Regular cardiac myocyte (primary cell): ENCODE measurements at places on chromosomes 6 and 20. TPM values are rescaled to one million over a fixed set of nuclear protein-coding genes. Genes with fewer than 3 reads are reported as not detected.

The PTGIS gene
- 39.9 and 191 TPM in 2 replicates for total RNA-seq

The ARFGAP1 gene
- total RNA-seq, result 71.6 and 77.8 TPM in 2 replicates

The PCED1A gene
- total RNA-seq, result 22.8 and 35.8 TPM in 2 replicates

The KPNA5 gene
- 6.1 and 10.7 TPM in 2 replicates for total RNA-seq

The CBLN4 gene
- not detected in 2 replicates for total RNA-seq

The TSPO2 gene
- not detected in 2 replicates for total RNA-seq

The BLOC1S5 gene
- total RNA-seq, result 15.1 and 16.3 TPM in 2 replicates

The DPM1 gene
- total RNA-seq, result 88.5 and 89.0 TPM in 2 replicates

The CNR1 gene
- total RNA-seq, result under 0.01 and 0.28 TPM in 2 replicates

The EPPIN gene
- total RNA-seq, result not detected in 2 replicates

The NMBR gene
- total RNA-seq, result under 0.01 and 0.28 TPM in 2 replicates

The CGA gene
- 0.28 TPM in 1 of 2 replicates, not detected in the other for total RNA-seq

The MAP7 gene
- 0.58 and 1.4 TPM in 2 replicates for total RNA-seq

The ZC3H12D gene
- total RNA-seq, result under 0.01 TPM in 2 replicates

The THBD gene
- 18.0 and 20.3 TPM in 2 replicates for total RNA-seq

The ZSCAN23 gene
- total RNA-seq, result 1.9 and 3.9 TPM in 2 replicates

The DEFB124 gene
- not detected in 2 replicates for total RNA-seq

The C4A gene
- total RNA-seq, result 1.2 and 5.1 TPM in 2 replicates

The CDH22 gene
- total RNA-seq, result not detected in 2 replicates

The RAET1G gene
- total RNA-seq, result 0.77 TPM in 1 of 2 replicates, not detected in the other

The CDH4 gene
- 0.28 and 1.2 TPM in 2 replicates for total RNA-seq

The CLVS2 gene
- total RNA-seq, result not detected in 2 replicates

The COX4I2 gene
- 0.28 TPM in 1 of 2 replicates, not detected in the other for total RNA-seq

The FAM209B gene
- total RNA-seq, result not detected in 2 replicates

The PLA2G7 gene
- under 0.01 TPM in 1 of 2 replicates, not detected in the other for total RNA-seq

The PAX1 gene
- total RNA-seq, result not detected in 2 replicates

The TOMM6 gene
- total RNA-seq, result 63.4 and 147 TPM in 2 replicates

The DDO gene
- total RNA-seq, result 1.9 and 2.8 TPM in 2 replicates

The MUCL3 gene
- total RNA-seq, result not detected in 2 replicates

The POM121L2 gene
- not detected in 2 replicates for total RNA-seq

The DCDC2 gene
- 1.5 and 1.7 TPM in 2 replicates for total RNA-seq

The TNFRSF6B gene
- total RNA-seq, result 2.7 and 8.7 TPM in 2 replicates

The RPRD1B gene
- total RNA-seq, result 17.2 and 21.1 TPM in 2 replicates

The LAMP5 gene
- 0.19 TPM in 1 of 2 replicates, not detected in the other for total RNA-seq

The RRP36 gene
- total RNA-seq, result 64.3 and 147 TPM in 2 replicates

The DAAM2 gene
- 36.9 and 37.4 TPM in 2 replicates for total RNA-seq

The PBOV1 gene
- not detected in 2 replicates for total RNA-seq

The CRIP3 gene
- not detected in 2 replicates for total RNA-seq

The SYNJ2 gene
- 46.5 and 59.2 TPM in 2 replicates for total RNA-seq

The HLA-DQA1 gene
- not detected in 2 replicates for total RNA-seq

The SIRPA gene
- 2.9 and 9.9 TPM in 2 replicates for total RNA-seq

The NTSR1 gene
- under 0.01 TPM in 2 replicates for total RNA-seq

The LBP gene
- total RNA-seq, result 0.56 TPM in 1 of 2 replicates, not detected in the other

The SIRPD gene
- total RNA-seq, result not detected in 2 replicates

The LHFPL5 gene
- total RNA-seq, result not detected in 2 replicates
